Epithelial cell of alveolus of lung (primary cell): ENCODE measurements at places on chromosomes 11 and 22. TPM values are rescaled to one million over a fixed set of nuclear protein-coding genes. Genes with fewer than 3 reads are reported as not detected.

The PANX3 gene
- total RNA-seq = not detected in 2 replicates

The CNGA4 gene
- 0.16 TPM in 1 of 2 replicates, not detected in the other for total RNA-seq

The C1QTNF4 gene
- total RNA-seq = 3.6 and 6.3 TPM in 2 replicates

The DRD4 gene
- not detected in 2 replicates for total RNA-seq

The NXPE1 gene
- total RNA-seq = not detected in 2 replicates

The CBLIF gene
- not detected in 2 replicates for total RNA-seq

The ZP1 gene
- 1.6 and 3.1 TPM in 2 replicates for total RNA-seq

The CECR2 gene
- 0.91 and 2.8 TPM in 2 replicates for total RNA-seq

The MIF gene
- 871 and 1,287 TPM in 2 replicates for total RNA-seq

The CHADL gene
- total RNA-seq = 0.26 and 0.80 TPM in 2 replicates

The OR4D5 gene
- not detected in 2 replicates for total RNA-seq

The LRRC4C gene
- total RNA-seq = 0.52 and 0.72 TPM in 2 replicates

The TYMP gene
- 36.4 and 74.5 TPM in 2 replicates for total RNA-seq

The DCDC1 gene
- total RNA-seq = 0.08 TPM in 1 of 2 replicates, not detected in the other

The PIK3IP1 gene
- total RNA-seq = 20.8 and 22.3 TPM in 2 replicates

The UCP2 gene
- 2.1 and 7.2 TPM in 2 replicates for total RNA-seq

The RGL4 gene
- not detected in 2 replicates for total RNA-seq

The PHF21B gene
- total RNA-seq = not detected in 2 replicates

The MED19 gene
- total RNA-seq = 24.6 and 26.7 TPM in 2 replicates

The OR52E8 gene
- not detected in 2 replicates for total RNA-seq

The MIOX gene
- not detected in 2 replicates for total RNA-seq

The FOLR2 gene
- not detected in 2 replicates for total RNA-seq

The TIGD3 gene
- total RNA-seq = 0.88 TPM in 1 of 2 replicates, not detected in the other

The GNAZ gene
- total RNA-seq = 0.52 and 1.2 TPM in 2 replicates

The C11orf52 gene
- total RNA-seq = not detected in 2 replicates

The KCNK4 gene
- not detected in 2 replicates for total RNA-seq

The SREBF2 gene
- 51.5 and 97.7 TPM in 2 replicates for total RNA-seq
